T-cell (primary cell): ENCODE measurements at places on chromosomes 6 and 20. TPM values are rescaled to one million over a fixed set of nuclear protein-coding genes. Genes with fewer than 3 reads are reported as not detected.

GRCh38 chr6:46299253-46299652 lies 128.5 kb upstream of the ENPP5 start:
- no peak overlapping the region for H3K4me3 ChIP-seq
- H3K27ac ChIP-seq: no peak overlapping the region
- H3K4me1 ChIP-seq: no peaks in the 10 kb centered on the region
- H3K27me3 ChIP-seq: no peaks in the 10 kb centered on the region
- no peaks in the 10 kb centered on the region for H3K36me3 ChIP-seq

NMBR gene
- not detected for total RNA-seq

DNA sequence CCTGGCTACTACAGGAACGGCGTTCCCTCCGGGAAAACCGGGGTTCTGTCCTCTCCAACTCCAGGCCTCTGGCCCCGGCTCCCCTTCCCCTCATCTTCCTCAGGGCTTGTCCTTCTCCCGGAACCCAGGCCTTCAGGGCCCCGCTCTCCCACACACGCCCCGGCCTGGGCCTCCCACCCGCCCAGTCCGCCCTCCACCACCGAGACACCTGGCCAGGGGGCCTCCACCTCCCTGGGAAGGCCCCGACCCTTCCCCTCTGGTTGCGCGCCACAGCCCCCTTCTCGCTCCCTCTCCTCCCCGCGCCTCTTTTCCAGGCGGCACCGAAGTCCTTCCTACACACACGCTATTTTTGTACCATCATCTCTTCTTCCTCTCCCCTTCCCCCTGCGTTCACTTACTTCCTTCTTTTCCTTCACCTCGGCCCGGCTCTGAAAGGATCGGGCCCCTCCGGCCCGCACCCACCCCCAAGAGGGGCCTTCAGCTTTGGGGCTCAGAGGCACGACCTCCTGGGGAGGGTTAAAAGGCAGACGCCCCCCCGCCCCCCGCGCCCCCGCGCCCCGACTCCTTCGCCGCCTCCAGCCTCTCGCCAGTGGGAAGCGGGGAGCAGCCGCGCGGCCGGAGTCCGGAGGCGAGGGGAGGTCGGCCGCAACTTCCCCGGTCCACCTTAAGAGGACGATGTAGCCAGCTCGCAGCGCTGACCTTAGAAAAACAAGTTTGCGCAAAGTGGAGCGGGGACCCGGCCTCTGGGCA lies 1.3 kb upstream of the SIRPA start:
- peaks cover 4% of the 10 kb centered on the region for H3K4me1 ChIP-seq
- no peak overlapping the region for H3K27ac ChIP-seq
- DNase-seq: no peak
- no peaks in the 10 kb centered on the region for H3K36me3 ChIP-seq
- no peaks in the 10 kb centered on the region for H3K27me3 ChIP-seq

GRCh38 chr6:142485256-142485655 lies 183.4 kb downstream of the ADGRG6 start:
- no peak overlapping the region for H3K4me3 ChIP-seq
- no peak overlapping the region for H3K27ac ChIP-seq
- no peak for DNase-seq
- no peaks in the 10 kb centered on the region for H3K27me3 ChIP-seq

GRCh38 chr6:169942173-169942572 lies 190.8 kb downstream of the ERMARD start:
- no peaks in the 10 kb centered on the region for H3K36me3 ChIP-seq
- no peaks in the 10 kb centered on the region for H3K4me1 ChIP-seq
- H3K27ac ChIP-seq: no peak overlapping the region
- H3K4me3 ChIP-seq: no peak overlapping the region

DNA sequence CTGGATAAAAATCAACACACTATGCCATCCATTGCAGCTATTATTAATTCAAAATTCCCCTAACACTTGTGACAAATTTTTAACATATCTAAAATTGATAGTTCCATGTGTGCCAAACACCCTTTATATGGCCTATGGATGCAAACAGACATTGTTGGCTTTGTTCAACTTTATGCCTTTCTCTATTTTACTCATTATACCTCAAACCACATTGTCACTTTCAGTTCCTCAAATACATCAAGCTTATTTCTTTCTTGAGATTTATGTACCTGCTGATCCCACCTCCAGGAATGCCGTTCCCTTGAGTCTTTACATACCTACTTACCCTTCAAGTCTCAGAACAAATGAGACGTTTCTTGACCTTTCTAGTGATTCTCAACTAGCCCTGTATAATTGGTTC lies 193.5 kb upstream of the PLN start:
- H3K36me3 ChIP-seq: no peaks in the 10 kb centered on the region
- no peak overlapping the region for H3K27ac ChIP-seq
- H3K4me1 ChIP-seq: no peaks in the 10 kb centered on the region
- H3K4me3 ChIP-seq: no peak overlapping the region
- H3K27me3 ChIP-seq: no peaks in the 10 kb centered on the region

- H3K4me3 ChIP-seq: no peak overlapping the region
- no peaks in the 10 kb centered on the region for H3K4me1 ChIP-seq
- DNase-seq: no peak
- H3K27ac ChIP-seq: no peak overlapping the region
- no peaks in the 10 kb centered on the region for H3K36me3 ChIP-seq
- H3K27me3 ChIP-seq: no peaks in the 10 kb centered on the region
Observed at GRCh38 chr20:51365670-51366069, 176.8 kb downstream of the NFATC2 start.

DNA sequence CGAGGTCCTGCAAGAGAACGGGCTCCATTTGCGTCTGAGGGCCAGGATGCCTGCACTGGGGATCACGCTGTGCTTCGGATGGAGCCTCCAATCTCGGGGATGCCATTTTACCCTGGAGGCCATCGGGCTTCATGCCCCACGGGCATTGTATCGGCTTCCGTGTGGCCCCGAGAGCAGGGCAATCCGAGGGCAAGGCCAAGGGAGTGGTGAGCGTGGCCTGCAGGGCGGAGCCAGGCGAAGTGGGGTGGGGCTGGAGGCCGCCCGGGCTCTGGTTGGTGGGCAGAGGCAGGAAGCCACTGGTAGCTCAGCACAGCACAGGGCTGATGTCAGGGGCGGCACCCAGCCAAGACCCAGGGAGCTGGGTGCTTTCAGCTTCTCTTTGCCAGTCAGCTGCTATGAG lies 57.5 kb upstream of the BHLHE23 start:
- DNase-seq: no peak
- no peak overlapping the region for H3K27ac ChIP-seq
- H3K27me3 ChIP-seq: no peaks in the 10 kb centered on the region
- H3K4me3 ChIP-seq: no peak overlapping the region

STMND1 gene
- total RNA-seq: not detected

- H3K27me3 ChIP-seq: peaks cover 60% of the 10 kb centered on the region
- no peak for DNase-seq
- H3K27ac ChIP-seq: no peak overlapping the region
- no peaks in the 10 kb centered on the region for H3K4me1 ChIP-seq
- no peaks in the 10 kb centered on the region for H3K36me3 ChIP-seq
Observed at GRCh38 chr6:166005944-166006899, 161.4 kb downstream of the TBXT start.

- no peak overlapping the region for H3K27ac ChIP-seq
- DNase-seq: no peak
- H3K36me3 ChIP-seq: no peaks in the 10 kb centered on the region
- no peaks in the 10 kb centered on the region for H3K27me3 ChIP-seq
- H3K4me3 ChIP-seq: no peak overlapping the region
Observed at GRCh38 chr6:106882601-106883518, 91.7 kb downstream of the CD24 start.

DEFB132 gene
- not detected for total RNA-seq

KCNK16 gene
- total RNA-seq: not detected

- H3K4me1 ChIP-seq: no peaks in the 10 kb centered on the region
- no peaks in the 10 kb centered on the region for H3K36me3 ChIP-seq
- no peaks in the 10 kb centered on the region for H3K27me3 ChIP-seq
- DNase-seq: no peak
Observed at GRCh38 chr6:150725795-150726194, 126.1 kb downstream of the PLEKHG1 start.

GRCh38 chr6:138540468-138540867 lies 41.2 kb upstream of the NHSL1 start:
- no peak overlapping the region for H3K27ac ChIP-seq
- no peaks in the 10 kb centered on the region for H3K36me3 ChIP-seq
- no peak overlapping the region for H3K4me3 ChIP-seq
- DNase-seq: no peak

DNA sequence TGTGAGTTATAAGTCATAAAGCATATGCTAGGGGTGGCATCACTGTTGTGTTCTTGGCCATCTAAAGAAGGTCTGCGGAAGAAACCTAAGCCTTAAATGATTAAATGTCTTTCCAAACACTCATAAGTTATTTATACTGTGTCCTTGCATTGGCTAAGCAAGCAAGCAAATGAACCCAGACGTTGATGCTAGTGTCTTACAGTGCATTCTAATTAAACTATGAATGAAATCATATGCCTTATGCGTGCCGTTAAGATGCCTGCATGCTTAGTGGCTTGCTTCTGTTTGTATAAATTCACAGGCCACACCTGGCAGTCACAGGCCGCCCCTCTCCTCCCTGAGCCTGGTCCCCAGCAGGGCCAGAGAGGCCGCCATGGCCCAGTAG lies 49.9 kb downstream of the RIN2 start:
- H3K27me3 ChIP-seq: peaks cover 3% of the 10 kb centered on the region
- no peaks in the 10 kb centered on the region for H3K36me3 ChIP-seq
- no peak overlapping the region for H3K27ac ChIP-seq
- H3K4me1 ChIP-seq: no peaks in the 10 kb centered on the region

DNA sequence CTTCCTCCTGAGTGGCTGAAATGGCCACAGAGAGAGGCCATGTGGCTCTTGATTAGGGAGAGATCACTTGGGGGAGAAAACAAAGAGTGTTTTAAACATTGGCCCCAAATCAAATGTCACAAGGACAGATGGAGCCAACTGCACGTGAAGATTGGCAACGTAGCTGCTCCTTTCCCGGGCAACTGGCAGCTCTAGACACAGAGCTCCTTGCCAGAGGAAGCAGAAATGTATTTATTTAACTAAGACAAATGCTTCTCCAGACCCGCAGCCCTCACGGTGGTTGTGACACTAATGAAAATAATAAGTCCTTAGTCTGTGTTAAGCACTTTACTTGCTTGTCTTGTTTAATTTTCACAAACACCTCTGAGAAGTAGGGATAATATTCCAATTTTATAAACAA lies 49.6 kb upstream of the DSN1 start:
- H3K27me3 ChIP-seq: no peaks in the 10 kb centered on the region
- no peaks in the 10 kb centered on the region for H3K36me3 ChIP-seq
- H3K27ac ChIP-seq: no peak overlapping the region

CDC25B gene
- total RNA-seq: 404 TPM

DNA sequence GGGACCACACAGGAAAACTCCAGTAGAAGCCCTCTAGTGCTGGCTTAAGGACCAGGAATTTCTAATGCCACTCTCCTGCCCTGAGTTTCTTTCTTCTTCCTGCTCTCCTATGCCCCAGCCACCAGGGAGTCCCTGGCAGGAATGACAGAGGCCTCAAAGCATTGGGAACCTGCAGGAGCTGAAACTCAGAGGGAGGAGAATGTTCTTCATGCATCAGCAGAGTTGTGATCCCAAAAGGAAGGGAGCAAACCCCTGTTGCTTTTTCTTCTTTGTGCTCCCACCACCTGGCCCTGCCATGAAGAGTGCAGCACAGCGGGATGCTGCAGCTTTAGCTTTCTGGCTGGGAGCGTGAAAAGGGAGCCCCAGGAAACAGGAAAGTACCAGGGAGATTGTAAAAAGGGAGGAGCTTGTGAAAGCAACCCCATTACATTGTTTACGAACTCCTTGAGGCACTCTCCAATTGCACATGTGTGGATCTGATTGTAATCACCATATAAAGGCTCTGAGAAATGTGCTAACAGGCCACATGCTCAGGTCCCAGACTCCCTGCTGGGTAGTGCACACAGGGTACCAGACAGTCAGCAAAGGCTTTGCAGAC lies 34.7 kb upstream of the FKBP1A start:
- H3K27me3 ChIP-seq: no peaks in the 10 kb centered on the region
- DNase-seq: no peak
- H3K27ac ChIP-seq: no peak overlapping the region
- H3K4me3 ChIP-seq: no peak overlapping the region
- H3K36me3 ChIP-seq: no peaks in the 10 kb centered on the region
- no peaks in the 10 kb centered on the region for H3K4me1 ChIP-seq

FABP7 gene
- total RNA-seq: not detected

MDFI gene
- total RNA-seq: not detected

DNA sequence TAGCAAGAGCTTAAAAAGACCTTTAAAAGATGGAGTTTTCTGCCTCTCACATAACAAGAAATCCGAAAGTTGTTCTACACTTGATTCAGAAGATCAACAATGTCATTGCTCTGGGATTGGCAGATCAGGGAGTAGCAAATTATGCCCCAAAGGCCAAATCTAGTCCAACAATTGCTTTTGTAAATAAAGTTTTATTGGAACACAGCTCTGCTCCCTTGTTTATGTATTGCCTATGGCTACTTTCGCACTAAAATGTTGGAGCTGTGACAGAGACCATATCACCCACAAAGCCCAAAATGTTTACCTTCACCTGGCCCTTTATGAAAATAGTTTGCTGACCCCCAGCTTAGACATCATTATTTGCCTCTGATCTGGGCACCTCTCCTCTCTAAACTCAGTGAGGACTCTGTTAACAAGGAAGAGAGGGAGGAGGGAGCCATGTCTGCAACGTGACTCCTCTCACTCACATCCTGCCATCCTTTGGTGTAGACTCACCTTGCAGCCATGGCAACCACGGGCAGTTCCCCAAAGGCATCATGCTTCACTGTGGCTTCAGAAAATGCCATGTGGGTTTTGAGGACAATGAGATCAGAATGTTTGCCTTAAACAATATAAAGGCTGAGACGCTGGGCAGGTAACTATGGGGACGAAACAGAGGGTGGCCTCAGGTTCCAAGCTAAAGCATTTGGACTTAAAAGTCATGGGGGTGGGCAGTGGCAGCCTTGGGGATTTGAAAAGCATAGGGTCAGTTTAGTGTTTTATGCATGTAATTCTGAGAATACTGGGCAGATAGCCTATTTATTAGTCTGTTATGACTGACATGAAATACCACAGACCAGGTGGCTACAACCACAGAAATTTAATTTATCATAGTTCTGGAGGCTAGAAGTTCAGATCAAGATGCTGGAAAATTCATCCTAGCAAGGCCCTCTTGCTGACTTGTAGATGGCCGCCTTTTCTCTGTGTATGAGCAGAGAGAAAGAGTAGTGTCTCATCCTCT lies 149.7 kb upstream of the TNFAIP3 start:
- no peak overlapping the region for H3K4me3 ChIP-seq
- no peaks in the 10 kb centered on the region for H3K27me3 ChIP-seq
- no peaks in the 10 kb centered on the region for H3K36me3 ChIP-seq
- peak overlapping the region; percentile 91 for H3K27ac ChIP-seq
- H3K4me1 ChIP-seq: peaks cover 24% of the 10 kb centered on the region

BANF2 gene
- not detected for total RNA-seq

FAM184A gene
- 6.4 TPM for total RNA-seq

PDYN gene
- not detected for total RNA-seq

- H3K27ac ChIP-seq: no peak overlapping the region
- no peaks in the 10 kb centered on the region for H3K27me3 ChIP-seq
- H3K4me3 ChIP-seq: no peak overlapping the region
- DNase-seq: no peak
- no peaks in the 10 kb centered on the region for H3K4me1 ChIP-seq
Observed at GRCh38 chr6:46917002-46917545, 4.7 kb downstream of the ADGRF5 start.
